ENCODE measurements at places on chromosomes 5 and 9.

GRCh38 chr5:78903353-78903752 lies 81.8 kb downstream of the ARSB start:
- H3K4me1 ChIP-seq, result peaks cover 26% of the 10 kb centered on the region
- DNase-seq, result no peak
- peaks cover 47% of the 10 kb centered on the region for H3K36me3 ChIP-seq
- H3K4me3 ChIP-seq, result no peak overlapping the region

DNA sequence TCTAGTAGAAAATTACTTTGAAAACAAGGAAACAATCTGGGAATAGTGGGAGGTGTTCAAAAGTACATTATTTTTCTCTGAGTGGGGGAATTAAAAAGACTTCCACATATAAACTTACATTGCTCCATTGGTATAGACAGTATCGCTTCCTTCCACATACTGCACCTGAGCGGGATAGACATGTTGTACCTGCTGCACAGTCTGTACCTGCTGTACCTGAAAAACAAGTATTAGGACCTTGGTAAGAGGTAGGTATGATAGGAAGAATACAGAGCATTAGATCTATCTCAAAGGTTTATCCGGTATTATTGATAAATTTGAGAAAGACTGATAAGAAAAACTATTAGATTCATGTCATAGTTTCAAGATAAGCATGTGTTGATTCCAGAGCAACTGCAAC lies 179.3 kb downstream of the RFX3 start:
- H3K27me3 ChIP-seq, result no peaks in the 10 kb centered on the region
- peaks cover 4% of the 10 kb centered on the region for H3K4me1 ChIP-seq
- no peak overlapping the region for H3K27ac ChIP-seq
- peaks cover 20% of the 10 kb centered on the region for H3K36me3 ChIP-seq
- no peak overlapping the region for H3K4me3 ChIP-seq

DNA sequence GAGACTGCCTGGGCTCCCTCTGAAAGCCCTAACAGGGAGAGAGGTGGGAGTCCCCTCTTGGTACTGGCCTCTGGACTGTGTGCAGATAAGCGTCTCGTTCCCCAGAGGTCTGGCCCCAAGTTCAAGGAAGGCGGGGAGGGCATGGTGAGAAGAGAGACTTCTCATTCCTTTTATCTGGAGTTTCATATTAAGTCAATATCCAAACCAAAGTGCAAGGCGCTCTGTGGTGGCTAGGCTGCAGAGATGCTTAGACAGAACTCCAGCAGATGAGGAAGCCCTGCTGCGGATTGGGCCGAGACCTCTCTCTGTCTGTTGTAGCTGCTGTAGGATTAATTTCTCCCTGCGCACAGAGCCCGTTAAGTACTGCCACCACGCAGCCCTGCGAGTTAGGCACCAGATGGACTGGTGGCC lies 16.0 kb downstream of the MVB12B start:
- H3K36me3 ChIP-seq, result peaks cover 17% of the 10 kb centered on the region
- H3K4me1 ChIP-seq, result peaks cover 11% of the 10 kb centered on the region
- no peak for DNase-seq
- no peak overlapping the region for H3K4me3 ChIP-seq
- H3K27ac ChIP-seq, result no peak overlapping the region
- peaks cover 8% of the 10 kb centered on the region for H3K27me3 ChIP-seq

- H3K4me1 ChIP-seq, result no peaks in the 10 kb centered on the region
- DNase-seq, result no peak
- no peaks in the 10 kb centered on the region for H3K36me3 ChIP-seq
- H3K4me3 ChIP-seq, result no peak overlapping the region
- peaks cover 25% of the 10 kb centered on the region for H3K27me3 ChIP-seq
Observed at GRCh38 chr9:126062158-126062886, 264.3 kb upstream of the MVB12B start.

- no peaks in the 10 kb centered on the region for H3K36me3 ChIP-seq
- no peak overlapping the region for H3K4me3 ChIP-seq
- H3K4me1 ChIP-seq, result no peaks in the 10 kb centered on the region
- DNase-seq, result no peak
- H3K27ac ChIP-seq, result no peak overlapping the region
Observed at GRCh38 chr5:53323943-53324642, 156.3 kb upstream of the FST start.
